Common myeloid progenitor, CD34-positive (primary cell): ENCODE measurements at places on chromosomes 4 and X.
A peak's percentile ranks its signal among the peaks of the same experiment; 100 is the strongest.

DNA sequence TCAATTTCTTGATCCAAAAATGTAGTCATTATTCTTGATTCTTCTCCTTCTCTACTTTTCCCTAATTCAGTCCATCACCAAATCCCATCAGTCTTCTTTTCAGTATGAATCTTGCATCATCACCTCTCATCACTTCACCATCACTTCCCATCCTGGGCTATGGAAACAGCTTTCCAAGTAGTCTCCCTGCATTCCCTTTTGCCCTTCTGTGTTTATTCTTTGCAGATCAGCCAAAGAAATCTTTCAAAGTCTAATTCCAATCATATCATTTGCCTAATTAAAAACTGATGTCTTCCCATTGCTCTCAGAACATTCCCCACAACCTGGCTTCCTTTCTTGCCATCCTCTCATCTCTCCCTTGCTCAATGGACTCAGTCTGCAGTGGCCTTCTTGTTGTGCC, 201.7 kb upstream of the ADAMTS3 start:
- no peak for DNase-seq

GRCh38 chrX:20861113-20861512, 513.1 kb upstream of the CNKSR2 start:
- no peak for DNase-seq

GRCh38 chrX:45709381-45709780, 508.7 kb upstream of the DIPK2B start:
- DNase-seq = no peak

GRCh38 chr4:64272432-64272831, 136.8 kb downstream of the TECRL start:
- DNase-seq = no peak

DNA sequence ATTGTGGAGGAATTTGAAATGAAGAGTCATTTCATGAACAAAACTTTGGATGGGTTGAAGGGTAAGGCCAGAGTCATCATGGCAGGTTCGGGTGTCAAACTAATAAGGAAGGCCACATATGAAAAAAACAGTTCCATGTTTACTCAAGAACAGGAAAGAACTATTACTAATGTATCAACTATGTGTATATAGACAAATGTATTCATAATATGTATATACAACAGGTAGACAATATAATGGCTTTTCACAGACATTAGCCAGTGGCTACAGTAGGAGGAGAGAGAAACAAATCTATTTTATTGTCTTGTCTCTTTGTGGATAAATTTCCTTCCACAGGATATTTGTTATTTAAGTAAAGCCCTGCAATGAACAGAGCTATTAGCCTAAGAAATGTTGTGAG, 101.1 kb downstream of the CBLL2 start:
- DNase-seq = no peak

GRCh38 chrX:40912576-40912975, 172.7 kb upstream of the USP9X start:
- DNase-seq = no peak

DNA sequence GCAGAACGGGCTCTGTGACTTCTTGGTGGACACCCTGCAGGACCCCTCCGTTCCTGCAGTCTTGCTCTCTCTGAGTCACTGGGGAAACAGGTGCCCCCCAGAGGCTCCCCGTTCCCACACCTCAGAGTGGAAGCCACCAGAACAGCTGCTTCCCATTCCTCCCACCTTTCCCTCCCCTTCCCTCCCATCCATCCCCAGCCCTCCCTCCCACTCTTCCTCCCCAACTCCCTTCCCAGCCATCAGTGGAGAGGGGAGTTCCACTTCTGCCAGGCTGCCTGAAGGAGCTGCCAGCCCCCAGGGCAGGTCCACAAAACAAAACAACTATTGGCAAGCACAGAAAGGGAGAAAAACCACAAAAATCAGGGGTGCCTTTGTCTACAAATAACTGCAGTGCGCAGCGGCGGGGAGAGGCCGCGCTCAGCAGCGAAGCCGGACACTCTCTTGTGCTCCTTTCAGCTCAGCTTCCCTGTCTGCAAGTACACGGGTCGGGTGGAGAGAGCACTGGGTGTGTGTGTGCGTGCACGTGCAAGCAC, 8.1 kb downstream of the SSR4 start:
- peak; percentile 41 for DNase-seq

DNA sequence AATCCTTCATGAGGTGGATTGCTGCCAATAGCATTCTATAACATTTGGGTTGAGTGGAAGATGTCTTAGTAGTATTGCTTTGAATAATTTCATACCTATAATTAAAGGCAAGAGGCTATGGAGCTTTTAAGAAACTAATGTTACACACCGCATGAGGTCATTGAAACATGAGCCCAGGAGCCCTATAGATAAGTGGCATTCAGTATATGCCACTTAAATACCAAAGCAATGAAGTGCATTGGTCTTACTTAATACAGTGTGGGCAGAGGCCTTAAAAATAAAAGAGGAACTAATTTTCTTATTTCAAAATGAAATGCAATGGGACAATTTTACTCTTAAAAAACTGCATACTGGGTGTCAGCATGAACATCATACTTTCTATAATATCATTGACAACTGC, 47.5 kb downstream of the SPATA18 start:
- DNase-seq = no peak

DNA sequence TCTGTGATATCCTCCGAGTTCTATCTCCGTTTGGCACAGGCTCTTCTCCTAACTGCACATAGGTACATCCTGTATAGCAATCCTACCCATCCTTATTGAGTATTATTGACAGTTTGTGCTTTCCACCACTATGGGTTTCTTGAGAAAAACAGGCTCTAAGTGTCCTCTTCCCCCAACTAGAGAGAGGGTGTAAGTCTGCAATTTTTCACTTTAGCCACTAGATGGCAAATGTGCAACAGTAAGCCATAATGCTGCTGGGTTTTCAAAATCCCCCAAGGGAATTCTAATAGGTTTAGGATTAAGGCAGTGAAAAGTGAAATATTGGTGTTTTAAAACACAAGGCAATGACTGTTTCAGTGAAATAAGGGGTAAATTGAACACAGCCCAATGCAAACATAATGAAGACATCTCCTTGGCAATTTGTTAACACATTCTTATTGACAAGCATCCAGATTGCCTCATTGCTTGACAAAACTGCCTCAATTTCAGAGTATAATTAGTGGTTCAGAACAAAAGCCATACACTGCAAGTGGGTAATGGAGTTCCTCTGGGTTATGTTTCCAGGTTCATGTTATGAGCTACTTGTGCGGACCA, 239.0 kb upstream of the HTR2C start:
- peak; percentile 25 for DNase-seq

DNA sequence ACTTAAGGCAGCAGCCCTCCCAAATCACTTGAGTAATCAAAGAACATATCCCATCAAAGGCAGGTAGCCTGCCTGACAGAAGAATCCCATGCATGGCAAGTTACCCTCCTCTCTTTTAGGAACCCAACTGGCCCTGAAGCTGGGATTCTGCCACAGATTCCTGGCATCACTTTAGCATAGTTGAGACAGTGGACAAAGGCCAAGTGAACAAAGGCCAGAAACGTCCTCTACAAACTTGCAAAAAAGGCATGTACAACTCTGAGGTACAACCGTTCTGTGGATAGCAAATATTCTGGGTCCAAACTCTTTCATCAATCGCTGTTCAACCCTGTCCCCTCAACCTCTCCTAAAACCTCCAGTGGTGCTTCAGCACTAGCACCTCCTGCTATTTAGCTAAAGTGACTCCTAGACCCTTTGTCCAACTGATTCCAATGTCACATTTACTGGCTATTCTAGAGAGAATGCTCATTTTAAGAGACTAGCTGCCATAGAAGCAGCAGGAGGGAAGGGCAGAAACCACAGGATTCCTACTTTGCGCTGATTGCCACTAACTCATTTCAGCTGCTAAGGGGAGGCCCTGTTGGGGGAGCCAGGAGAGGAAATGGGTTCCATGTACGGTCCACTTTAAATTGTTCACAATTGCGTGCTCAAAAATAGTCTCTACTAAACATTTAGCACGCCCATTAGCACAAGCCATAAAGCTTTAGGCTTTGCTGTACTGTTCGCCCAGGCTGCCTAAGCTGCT, 105.9 kb downstream of the SHROOM4 start:
- DNase-seq = no peak

DNA sequence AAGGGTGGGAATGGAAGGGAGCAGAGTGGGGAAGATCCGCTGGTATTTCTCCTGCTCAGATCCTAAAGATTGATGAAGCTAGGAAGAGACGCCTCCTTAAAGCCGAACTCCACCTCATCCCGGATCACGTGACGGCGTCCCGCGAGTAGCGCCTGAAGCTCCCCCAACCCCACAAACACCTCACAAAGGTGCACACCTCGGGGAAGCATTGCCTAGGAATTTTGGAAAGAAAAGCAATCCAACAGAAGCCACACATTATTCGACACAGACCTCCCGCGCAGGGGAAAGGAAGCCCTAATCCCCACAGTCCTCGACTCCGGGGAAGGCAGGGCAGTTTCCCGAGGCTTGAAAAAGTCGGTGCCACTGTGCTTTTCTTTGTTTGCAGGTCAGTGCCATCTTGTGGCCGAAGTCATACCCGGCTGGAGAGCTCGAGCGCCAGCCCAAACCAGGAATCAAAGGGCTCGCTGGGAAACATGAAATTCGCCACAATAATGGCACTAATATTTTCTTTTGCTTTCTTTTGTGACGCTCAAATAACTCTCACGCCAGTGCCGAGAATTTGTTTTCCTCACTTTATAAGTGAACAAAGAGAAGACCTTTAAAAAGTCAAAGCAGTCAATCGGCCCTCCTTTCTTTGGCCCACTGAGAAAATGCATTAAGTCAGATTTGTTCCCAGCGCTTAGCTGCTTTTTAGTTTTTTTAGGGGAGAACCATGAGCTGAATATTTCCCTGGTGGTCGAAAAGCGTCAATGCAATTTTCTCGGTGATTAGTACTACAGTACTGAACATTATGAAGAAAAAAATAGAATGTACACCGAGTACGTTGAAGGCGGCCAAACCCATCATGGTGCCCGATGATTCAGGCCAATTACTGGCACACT, at the start of gene NPY1R:
TSS of gene NPY1R (minus strand) at position 71 of the 881 bp plus-strand sequence. CDS start 6,042 bp downstream, outside the sequence.
- peak; percentile 69 for DNase-seq

- DNase-seq = no peak
Measured at GRCh38 chrX:142312591-142312990, 107.5 kb upstream of the MAGEC2 start.

- DNase-seq = no peak
Measured at GRCh38 chr4:37628977-37629609, 57.1 kb downstream of the RELL1 start.

DNA sequence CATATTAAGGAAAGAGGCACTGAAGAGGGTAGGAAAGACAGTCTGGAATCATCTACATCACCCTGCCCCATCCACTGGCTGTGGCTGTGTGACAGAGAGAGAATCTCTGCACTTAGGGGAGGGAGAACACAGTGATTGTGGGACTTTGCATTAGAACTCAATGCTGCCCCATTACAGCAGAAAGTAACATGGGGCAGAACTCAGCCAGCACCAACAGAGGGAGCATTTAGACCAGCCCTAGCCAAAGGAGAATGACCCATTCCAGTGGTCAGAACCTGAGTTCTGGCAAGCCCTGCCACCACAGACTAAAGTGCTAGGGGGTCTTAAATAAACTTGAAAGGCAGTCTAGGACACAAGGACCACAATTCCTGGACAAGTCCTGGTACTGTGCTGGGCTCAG, 37.9 kb downstream of the ZNF330 start:
- no peak for DNase-seq

DNA sequence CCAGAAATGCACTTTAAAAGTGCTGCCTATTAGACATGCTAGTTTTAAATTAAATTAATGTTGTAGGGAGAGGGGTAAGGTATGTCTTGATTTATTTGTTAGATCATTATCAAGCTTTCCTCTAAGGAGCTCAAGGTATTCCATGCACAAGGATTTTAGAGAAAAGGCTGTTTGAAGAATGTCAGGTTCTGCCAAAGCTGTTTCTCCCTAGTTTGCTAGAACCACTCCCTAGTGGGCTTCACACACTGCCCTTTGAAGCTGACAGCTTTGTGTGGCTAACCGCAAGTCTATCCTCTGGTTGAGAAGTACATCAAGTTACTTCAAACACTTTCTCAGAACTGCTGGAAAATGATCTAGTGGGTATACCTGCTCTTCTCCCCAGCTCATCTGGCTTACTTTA, 32.3 kb downstream of the RASL11B start:
- DNase-seq = no peak

GRCh38 chr4:152024881-152025280, 264.1 kb upstream of the GATB start:
- no peak for DNase-seq

DNA sequence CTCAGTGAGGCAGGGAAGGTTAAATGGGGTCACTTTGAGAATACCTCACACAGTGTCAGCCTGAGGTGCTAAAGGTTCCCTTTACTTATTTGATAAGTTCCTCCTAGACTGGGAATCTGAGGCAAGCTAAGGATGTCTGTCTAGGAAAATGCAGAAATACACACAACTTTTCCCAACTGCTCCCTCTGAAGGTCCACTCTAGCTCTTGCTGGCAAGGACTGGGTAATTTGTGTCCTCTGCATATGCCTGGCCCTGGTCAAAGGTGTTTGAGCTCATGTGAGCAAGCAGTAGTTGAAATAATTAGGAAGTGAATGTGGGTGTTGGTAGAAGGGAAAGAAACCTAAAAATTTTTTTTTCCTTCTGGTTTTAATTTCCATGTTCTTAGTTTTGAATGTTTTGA, 21.3 kb downstream of the TXLNG start:
- DNase-seq = no peak

GRCh38 chr4:121050300-121050699, 22.0 kb downstream of the NDNF start:
- no peak for DNase-seq

DNA sequence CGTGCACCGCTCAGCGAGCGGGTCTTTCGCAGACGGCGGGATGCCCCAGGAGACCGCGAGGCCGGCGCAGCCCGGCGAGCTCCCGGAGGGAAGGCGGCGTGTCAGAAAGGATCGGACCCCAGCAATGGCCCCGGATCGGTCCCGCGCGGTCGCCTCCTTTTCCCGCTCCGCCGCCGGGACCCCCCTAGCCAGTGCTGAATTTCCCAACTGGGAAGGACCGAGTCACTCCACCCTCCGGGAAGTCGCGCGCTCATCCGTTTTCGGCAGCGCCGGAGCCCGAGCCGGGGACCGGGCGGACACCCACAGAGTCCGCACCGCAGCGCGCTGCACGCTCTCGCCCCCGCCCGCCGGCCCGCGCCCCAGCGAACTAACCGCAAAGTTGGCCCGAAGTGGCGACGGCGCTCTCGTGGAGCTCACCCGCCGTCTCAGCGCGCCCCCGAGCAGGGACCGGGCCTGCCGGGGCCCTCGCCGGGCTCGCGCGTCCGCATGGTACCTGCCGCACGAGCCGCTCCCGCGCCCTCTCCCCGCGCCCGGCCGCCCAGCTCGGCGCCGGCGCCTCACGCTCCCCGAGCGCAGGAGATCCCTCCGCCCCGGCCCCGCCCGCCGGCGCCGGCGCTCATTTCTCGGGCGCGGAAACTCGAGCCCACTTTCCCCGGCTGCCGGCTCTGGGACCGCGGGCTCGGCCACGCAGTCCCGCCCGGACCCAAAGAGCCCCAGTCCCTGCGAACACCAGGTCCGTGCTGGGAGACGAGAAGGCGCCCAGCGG, at the start of gene FAT1:
TSS of gene FAT1 (minus strand) at position 565 of the 766 bp plus-strand sequence. CDS start 14,029 bp downstream, outside the sequence.
- peak; percentile 70 for DNase-seq

DNA sequence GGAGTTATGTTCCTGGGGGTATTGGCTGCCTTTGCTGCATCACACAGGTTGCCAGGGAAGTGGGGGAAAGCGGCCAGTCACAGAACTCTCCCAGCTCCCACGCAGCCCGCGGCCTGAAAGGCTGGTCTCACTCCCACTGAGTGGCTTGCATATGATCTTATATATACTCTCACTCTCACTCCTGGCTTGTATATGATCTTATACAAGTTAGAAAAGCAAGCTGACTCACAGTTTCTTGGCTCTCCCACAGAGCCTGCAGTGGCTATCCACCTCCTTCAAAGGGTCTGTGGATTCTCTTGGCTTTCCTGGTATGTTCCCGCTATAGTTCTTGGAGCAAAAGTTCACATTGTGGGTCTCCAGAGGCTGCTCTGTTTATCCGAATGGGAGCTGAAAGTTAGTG, 833.5 kb upstream of the GALNTL6 start:
- DNase-seq = no peak
